ENCODE measurements at places on chromosomes 1 and 21.

- no peak for DNase-seq
Observed at GRCh38 chr1:30383221-30383711, 340.1 kb downstream of the MATN1 start.

- peak; percentile 63 for DNase-seq
Observed at GRCh38 chr1:209435654-209436566, 147.6 kb upstream of the CAMK1G start.

DNA sequence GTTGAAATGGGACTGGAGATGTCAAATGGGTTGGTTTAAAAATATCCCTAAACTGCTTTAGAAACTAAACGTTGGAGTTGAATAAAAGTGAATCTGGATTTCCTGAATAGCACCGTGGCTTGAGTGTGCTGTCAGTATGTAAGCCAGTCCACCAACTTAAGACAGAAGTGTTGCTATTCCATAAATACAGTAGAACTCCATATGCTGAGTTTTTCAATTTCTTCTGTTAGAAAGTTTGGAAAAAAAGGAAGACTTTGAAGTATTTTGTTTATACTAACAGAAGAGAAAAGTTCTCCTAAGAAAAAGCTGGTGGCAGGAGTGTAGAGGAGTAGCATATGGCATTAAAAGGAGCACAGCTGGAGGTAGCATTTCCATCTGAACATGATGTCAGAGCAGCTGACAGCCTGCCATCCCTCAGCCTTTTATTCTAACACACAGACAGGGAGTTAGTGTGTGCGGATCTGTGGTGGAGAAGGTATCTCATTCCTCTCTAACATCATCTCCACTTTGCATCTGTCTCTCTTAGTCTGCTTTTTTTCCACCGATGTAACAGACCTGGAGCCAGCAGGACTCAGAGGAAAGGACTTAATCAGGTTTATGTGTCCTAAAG, at the start of gene ZBTB18:
TSS of gene ZBTB18 (plus strand) at position 449 of the 610 bp plus-strand sequence. CDS start at position 598, 149 bp downstream.
- peak; percentile 58 for DNase-seq

GRCh38 chr21:40517646-40518045, 329.3 kb downstream of the DSCAM start:
- no peak for DNase-seq

DNA sequence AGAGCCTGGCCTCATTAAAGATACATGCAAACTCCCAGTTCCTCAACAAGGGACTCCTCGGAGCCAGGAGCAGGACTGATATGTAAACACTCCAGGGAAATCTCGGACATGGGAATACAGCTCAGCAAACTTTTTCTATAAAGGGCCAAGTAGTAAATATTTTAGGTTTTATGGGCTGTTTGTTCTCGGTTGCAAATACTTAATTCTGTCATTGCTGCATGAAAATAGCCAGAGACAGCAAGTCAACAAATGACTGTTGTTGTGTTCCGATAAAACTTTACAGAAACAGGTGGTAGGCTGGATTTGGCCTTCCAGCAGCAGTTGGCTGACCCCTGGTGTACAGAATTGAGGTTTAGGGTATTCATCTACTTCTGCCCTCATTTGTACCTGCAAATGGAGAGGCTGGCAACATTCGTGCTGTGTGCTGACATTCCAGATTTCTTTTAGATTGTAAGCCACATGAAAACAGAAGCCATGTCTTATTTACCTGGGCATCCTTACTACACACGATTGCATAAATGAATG, 360.3 kb downstream of the NTNG1 start:
- no peak for DNase-seq

- no peak for DNase-seq
Observed at GRCh38 chr1:1197551-1198422, 8.6 kb downstream of the TNFRSF18 start.

DNA sequence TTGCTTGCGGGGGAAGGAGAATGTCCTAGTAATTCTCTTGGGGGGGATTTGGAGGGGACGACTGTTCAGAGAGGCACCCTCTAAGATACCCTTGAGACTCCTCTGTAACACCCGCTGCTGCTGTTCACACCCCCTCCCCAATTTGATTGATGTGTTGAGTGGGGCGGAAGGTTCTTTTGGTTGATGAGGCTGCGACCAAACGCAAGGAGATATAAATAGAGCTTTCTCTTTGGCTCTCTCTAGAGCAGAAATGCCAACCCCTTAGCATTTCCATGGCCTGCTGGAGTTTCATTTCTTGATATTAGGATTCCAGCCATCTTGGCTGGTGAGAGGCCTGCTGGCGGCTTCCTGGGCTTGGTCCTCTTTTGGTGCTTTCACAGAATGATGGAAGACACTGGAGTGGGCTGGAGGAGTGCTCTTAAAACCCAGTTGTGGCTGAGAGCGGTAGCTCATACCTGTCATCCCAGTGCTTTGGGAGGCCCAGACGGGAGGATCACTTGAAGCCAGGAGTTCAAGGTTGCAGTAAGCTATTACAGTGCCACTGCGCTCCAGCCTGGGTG, 2.0 kb downstream of the PIK3CD start:
- no peak for DNase-seq

DNA sequence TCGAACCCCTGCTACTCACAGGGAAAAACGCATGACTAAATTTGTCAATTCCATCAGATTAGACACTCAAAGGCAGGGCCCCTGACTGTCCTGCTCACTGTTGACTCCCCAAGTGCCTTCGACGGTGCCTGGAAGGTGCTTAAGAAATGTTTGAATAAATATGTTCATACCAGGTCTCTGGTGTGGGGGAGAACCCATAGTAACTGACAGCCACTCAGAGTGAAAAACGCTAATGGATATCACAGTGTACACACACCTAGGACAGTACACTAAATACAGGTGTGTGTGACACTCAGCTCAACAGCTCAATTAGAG, 39.7 kb upstream of the WASF2 start:
- no peak for DNase-seq

DNA sequence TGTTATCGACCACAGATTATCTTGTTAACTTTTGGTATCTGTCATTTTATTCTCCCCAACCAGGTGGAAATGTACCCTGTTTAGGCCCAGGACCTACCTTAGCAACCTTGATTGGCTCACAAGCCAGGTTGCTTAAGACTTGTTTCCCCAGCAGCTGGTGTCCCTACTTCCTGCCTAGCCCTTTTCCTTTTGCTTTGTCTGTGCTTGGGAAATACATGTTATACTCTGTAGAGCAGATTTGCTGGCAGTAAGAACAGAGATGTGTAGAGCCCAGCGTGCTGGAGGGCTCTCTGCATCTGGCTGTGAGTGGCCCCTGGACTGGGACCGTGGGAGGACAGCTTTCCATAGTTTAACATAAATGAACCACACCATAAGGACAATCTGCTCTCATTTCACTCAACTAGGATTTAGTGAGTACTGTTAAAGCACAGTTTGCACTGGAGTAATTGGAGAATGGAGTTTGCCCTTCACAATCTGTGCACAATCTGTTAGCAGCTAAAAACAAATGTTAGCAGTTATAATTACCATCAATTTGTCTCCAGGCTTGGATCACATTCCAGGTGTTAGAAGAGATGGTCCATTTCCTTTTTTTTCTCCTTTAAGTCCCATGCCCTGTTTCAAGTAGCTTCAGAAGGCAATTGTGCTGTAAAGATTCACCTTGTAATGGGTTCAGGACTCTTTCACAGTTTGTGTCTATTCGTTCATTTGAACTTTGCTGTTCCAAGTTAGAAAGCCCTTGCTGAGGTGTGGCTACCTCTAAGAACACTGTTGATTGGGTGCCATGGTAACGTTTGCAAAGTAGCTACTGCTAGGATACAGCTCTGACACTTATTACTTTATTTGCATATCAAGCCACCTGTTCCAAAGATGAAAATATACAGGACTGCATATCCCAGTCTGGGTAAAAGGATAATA, at the start of gene APOBEC4:
TSS of gene APOBEC4 (minus strand) at position 770 of the 915 bp plus-strand sequence. CDS start 4,535 bp downstream, outside the sequence.
- no peak for DNase-seq

GRCh38 chr1:23561813-23562100, 2.5 kb upstream of the ID3 start:
- DNase-seq, result no peak

DNA sequence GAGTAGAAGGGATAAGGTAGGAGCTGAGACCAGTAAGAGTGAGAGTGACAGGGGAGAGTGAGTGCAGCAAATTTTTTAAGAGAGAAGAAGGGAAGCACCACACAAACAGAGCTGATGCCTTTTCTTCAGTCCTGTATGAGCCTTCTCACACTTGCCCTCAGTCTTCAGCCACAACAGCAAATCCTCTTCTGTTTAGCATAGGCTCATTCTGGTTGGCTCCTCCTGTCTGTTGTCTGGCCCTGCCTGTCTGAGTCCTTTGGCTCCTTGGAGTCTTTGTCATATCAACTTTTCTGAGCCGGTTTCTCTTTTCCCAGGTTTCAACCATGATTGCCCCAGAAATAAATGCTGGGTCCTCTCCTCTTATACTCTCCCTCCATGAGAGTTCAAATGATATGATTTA, 12.7 kb upstream of the CASQ1 start:
- no peak for DNase-seq

DNA sequence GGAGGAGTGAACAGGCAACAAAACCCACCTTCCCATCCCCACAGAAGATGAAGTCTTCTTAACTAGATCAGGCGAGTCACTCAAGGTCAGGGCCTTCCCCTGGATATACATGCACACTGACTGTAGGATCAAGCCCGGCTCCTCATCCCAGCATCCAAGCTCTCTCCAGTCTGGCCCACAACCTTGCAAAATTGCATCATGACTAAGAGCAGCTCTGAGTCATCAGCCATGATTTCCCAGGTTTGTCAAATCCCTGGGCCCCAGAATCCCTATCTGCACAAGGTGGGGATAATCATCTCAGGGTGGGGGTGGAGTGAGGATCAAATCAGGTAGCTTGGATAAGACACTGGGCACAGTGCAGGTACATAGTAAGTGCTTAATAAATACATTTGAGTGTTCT, 199.3 kb upstream of the GRIK3 start:
- DNase-seq, result no peak

- no peak for DNase-seq
Observed at GRCh38 chr1:2789164-2789985, 12.1 kb downstream of the TTC34 start.

GRCh38 chr1:33723251-33723650, 140.6 kb upstream of the HMGB4 start:
- no peak for DNase-seq

GRCh38 chr21:37193006-37193405, 74.1 kb downstream of the VPS26C start:
- DNase-seq, result no peak

- peak; percentile 74 for DNase-seq
Observed at GRCh38 chr1:109399326-109399957, 1.7 kb upstream of the SORT1 start.

DNA sequence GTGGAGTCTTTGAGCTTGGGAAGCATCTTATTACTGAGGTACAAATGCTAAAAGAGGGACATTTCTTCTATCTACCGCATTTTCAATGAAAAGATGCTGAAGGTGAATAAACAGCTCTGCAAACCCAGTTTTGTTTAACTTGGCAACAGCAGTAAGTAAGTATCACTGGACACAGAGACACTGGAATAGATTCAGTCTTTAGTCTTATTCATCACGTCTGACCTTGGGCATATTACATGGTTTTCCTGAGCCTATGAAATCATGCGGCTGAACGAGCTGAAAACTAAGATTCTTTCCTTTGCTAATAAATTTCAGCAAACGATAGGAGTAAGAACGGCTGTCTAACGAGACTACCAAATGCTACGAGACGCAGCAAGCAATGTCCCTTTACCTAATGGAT, 207.4 kb downstream of the GABPA start:
- DNase-seq, result no peak

DNA sequence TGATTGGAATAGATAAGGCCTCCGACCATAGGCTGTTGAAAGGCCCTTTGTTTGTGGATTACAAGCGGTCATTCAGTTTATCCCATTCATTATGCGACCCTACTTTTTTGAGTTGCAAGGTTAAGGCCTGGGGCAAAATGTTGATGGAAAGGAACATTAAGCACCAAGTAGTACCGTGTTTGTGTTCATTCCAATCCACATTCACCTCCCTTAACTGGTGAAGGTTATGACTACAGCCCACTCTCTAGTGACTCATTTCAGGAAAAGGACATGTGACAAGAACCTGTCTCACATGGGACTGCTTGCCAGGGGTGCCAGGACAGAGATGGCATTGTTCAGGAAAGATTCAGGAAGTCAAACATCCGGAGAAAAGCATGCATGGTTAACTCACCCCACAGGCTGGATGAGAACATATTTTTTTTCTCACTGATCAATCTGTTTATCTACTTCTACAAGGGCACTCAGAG, 81.6 kb downstream of the CD58 start:
- DNase-seq, result no peak

DNA sequence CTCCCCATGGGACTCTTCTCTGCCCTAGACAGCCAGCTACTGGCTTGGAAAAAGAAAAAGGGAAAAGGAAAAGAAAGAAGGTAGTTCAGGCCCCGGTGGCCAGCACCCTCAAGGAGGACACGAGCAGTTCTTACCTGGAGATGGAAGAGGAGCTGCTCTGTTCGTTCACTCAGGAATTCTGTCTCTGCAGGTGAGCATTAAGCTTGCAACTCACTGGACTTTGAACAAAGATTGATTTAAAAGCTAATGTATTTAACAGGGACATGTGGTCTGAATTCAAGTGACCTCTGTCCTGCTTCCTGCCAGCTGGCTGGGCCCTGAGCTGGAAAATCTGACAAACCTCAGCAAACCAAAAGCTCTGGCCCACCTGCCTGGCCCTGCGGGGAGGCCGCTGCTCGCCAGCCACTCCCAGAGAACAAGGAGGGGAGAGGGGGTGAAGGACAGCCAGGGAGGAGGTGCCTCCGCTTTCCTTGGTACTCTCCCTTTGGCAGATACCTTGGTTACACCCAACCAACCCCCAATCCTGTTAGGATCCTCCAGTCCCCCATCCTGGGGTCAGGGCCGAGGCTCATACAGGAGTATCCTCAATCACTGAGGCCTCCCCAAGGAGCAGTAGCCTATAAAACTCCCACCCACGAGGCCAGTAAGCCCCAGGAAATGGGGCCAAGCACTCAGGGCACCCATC, at the start of gene PDZK1:
TSS of gene PDZK1 (minus strand) at position 186 of the 685 bp plus-strand sequence. CDS start 19,347 bp downstream, outside the sequence.
- no peak for DNase-seq

GRCh38 chr21:31855180-31855579, 17.6 kb upstream of the HUNK start:
- no peak for DNase-seq

GRCh38 chr1:15680131-15680530, 4.0 kb upstream of the PLEKHM2 start:
- DNase-seq, result no peak

- no peak for DNase-seq
Observed at GRCh38 chr1:10691740-10692125, 104.7 kb downstream of the CASZ1 start.

DNA sequence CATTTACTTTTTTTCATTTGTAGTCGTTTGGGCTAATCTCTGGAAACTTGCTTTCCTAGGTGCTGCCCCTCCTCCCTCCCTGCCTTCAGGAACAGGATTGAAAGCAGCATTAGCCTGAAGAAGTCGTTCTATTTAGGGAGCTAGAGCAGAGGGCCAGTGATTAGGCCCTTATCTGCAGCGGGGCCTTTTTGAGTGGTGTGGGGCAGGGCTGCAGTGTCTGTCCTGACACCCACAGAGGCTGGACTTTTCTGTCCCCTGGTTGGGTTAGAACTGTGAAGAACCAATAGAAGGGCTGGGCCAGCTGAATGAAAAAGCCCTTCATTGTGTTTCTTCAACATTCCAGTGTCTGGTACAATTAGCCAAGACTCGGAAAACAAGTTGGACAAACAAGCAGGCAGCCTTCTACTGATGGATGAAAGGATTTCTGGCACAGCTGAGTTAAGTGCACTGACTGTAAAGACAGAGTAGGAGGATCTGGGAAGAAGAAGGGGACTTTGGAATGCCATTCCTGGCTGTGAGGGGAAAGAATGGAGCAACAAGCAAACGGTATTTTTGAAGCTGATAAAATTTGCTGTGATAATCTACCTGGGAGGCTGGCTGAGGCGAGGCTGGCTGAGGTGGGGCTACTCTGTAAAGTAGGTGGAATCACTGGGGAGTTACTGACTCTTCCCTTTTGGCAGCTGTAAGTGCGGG, 9.7 kb downstream of the MACF1 start:
- no peak for DNase-seq

Measured in muscle of arm (tissue), 14 donors.